SW 1271 (cell line): ENCODE measurements at places on chromosomes 7 and 10.

DNA sequence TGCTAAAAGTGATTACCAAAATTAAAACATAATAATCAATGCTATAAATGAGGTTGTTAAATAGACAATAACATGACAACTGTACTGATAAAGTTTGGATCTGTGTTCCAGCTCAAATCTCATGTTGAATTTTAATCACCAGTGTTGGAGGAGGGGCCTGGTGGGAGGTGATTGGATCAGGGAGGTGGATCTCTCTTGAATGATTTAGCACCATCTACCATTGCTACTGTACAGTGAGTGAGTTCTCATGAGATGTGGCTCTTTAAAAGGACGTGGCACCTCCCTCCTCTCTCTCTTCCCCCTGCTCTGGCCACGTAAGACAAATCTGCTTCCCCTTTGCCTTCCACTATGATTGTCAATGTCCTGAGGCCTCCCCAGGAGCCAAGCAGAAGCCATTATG is 77.5 kb downstream of the HTR5A start:
- DNase-seq, result no peak

GRCh38 chr10:49539320-49539885 is 482 bp upstream of the ERCC6 start:
- DNase-seq, result no peak

GRCh38 chr10:12782537-12782936 is 219.0 kb downstream of the CCDC3 start:
- DNase-seq, result peak; percentile 3

DNA sequence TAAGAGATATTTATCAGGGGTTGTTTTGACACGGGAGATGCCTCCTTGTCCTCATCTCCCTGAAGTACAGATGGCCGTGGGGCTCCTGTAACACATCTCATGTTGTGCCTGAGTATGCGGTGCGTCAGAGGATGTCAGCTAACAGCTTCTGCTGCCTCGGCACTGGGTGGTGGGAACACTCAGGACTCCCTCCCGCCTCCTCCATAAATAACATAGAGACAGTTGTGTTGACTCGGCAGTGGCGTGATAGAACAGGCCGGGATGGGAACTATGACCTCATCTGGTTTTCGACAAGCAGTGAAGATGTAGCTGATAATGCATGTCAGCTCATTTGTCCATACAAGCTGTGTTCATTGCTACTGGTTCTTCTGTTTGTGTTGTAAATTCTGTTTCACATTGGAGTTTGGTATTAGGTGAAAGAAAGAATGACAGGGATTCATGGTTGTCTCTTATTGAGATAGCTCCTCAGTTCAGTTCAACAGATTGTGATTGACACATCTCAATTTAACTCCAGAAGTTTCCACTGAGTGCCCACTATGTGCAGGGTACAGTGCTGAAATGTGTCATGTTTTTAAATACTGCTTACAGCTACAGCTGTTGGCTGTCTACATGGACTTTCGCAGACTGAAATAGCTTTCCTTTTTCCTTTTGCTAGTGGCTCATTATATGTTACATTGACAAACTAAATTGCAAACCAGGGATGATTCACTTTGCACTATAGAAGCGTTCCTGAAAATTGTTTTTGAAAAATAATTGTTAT is 87.4 kb downstream of the CHN2 start:
- DNase-seq, result no peak

GRCh38 chr7:73669288-73669701 is 1.7 kb downstream of the VPS37D start:
- no peak for DNase-seq

- no peak for DNase-seq
These were observed 122.3 kb downstream of the IMMP2L start for GRCh38 chr7:111439977-111440376.

DNA sequence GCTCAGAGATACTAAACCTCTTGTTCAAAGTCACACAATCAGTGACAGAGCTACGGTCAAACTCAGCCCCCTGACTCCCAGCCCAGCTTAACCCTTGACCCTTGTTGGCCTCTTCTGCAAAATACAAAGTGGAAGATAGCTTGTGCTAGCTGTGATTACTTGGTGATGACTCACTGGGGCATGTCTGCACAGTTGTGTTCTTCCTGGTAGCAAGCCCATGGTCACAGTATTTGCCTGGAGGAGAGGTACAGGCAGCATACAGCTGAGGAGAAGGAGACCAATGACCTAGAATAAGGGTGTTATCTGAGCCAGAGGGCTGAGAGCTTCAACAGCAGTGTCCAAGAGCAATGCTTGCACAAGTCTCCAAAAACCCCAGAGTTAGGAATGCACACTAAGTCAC is 5.7 kb upstream of the HSPA12A start:
- no peak for DNase-seq

DNA sequence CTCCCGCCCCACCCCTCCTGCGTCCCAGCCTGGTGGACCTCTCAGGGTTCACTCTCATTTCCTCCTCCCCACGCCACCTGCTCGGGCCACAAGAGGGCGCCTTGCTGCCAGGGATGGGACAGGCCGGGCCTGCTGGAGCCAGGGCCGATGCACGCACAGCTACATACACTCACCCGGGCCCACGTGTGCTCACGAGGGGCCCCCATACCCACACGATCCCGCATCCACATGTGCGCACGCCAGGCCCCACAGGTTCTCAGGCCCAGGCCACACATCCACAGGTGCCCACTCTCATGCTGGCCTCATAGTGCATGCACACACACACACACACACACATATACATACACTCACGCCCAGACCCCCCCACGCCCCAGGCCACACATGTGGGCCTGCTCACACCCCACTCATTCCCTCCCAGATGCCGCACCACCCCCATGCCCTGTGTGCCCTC is 68.6 kb downstream of the LHPP start:
- DNase-seq, result peak; percentile 26

DNA sequence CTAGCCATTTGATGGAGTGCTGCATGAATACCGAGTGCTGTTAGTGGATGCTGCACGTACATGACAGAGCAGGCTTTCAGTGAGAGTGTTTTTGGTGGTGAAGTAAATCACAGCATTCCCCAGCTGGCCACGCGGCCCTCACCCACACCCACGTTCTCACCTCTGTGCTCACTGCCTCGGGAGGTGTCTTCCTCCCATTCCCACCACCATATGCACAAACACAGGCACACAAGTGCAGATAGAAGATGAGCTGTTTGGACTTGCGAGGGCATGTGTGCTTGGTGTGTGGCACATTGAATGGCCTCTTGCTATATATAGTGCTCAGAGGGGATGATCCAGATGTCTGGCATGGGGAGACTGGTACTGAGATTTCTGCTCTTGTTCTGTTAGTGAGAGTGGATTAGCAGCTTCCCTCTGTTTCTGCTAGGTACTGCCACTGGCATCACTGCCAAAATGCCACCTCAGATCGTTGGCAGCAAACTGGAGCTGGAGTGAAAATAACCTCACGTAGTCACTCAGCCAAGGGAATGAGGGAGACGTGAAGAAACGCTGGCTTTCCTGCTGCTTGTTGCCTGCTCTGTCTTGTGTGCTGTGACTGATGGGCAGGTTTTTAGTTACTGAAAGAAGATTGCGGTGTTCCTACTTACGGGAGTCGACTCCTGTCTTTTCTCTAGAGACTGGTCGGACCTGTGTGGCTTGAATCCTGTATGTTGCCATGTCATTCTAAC is 19.1 kb downstream of the DNAJB6 start:
- DNase-seq, result no peak

DNA sequence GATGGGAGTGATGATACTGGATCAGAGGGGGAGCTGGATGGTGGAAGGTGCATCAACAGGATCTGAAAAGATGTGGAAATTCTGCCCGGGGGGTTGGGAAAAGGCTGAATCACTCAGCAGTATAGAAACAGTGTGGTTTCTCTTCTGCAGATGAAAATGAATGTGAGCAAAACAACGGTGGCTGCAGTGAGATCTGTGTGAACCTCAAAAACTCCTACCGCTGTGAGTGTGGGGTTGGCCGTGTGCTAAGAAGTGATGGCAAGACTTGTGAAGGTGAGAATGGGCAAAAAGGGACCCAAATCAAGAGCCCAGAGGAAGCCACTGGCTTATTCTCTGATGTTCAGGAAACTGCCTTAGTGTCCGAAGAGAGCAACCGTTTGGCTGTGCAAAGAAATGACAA is 12.9 kb downstream of the OIT3 start:
- DNase-seq, result no peak

DNA sequence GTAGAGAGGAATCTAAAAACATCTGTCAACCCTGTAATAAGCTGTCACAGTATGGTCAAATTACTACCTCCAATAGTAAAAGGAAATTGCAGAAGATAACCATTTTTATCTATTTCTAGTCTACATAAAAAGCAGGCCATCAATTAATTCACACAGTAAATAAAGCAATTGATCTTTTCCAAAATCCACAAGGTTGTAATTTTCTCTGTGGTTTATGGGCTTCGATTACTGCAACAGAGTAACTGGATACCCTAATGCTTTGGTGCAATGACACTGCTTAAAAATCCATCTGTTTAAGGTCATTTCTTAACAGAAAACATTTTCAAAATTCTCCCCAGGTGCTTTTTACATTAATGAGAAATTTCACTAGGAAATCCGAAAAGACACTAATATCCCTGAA is 23.9 kb downstream of the ESYT2 start:
- DNase-seq, result no peak

- peak; percentile 14 for DNase-seq
These were observed 156.0 kb downstream of the SEMA3D start for GRCh38 chr7:85030893-85031292.

DNA sequence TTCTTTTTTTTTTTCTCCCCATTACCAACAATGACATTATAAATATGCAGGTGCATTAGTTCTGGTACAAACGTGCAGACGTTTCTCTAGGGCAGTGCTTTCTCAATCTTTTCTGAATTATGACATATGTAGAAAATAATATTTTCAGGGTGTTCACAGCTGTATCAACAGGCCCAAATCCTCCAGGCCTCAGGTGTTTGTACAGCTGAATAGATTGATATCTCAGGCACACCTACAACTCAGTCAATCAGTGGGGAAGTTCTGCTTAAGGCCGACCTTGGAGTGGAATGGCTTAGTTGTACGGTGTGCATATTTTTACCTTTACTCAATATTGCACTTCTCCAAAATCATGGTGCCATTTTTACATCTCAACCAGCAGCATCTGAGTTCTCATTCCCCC is 71.6 kb downstream of the CACNB2 start:
- DNase-seq, result no peak

DNA sequence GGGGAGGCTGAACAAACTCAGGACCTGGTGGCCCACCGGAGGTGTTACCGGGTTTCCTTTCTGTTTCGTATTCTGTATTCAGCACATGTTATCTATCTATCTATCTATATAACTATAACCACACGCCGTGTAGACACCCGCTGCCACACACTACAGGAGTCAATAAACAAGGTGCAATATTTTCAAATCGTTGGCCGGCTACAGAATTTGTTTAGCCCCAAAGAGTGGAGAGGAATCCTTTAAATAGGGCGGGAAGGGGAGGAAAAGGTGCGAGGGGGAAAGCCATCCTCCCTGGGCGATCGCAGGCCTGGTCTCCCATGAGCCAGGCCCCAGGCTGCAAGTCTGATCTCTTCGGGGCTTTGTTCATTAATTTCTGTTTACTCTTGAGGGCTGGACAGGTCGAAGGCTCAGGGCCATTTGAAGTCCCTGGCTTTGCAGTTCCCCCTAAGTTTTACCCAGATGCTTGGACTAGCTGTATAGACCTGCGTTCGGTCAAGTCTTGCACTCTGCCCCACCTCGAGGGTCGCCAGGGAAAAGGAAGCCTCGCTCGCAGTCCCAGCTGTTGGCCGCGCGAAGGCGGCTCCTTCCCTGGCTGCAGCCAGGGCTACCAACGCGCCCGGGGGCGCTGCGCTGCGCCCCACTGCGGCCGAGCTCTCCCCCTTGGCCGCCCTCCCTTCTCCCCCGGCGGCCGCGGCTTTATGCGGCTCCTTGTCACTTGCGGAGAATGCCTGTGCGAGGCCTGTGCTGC is 3.8 kb downstream of the NKX2-3 start:
- no peak for DNase-seq

GRCh38 chr10:45495438-45496152 is 121.6 kb downstream of the ALOX5 start:
- DNase-seq, result no peak

GRCh38 chr7:28112883-28113540 is 67.6 kb downstream of the JAZF1 start:
- no peak for DNase-seq

DNA sequence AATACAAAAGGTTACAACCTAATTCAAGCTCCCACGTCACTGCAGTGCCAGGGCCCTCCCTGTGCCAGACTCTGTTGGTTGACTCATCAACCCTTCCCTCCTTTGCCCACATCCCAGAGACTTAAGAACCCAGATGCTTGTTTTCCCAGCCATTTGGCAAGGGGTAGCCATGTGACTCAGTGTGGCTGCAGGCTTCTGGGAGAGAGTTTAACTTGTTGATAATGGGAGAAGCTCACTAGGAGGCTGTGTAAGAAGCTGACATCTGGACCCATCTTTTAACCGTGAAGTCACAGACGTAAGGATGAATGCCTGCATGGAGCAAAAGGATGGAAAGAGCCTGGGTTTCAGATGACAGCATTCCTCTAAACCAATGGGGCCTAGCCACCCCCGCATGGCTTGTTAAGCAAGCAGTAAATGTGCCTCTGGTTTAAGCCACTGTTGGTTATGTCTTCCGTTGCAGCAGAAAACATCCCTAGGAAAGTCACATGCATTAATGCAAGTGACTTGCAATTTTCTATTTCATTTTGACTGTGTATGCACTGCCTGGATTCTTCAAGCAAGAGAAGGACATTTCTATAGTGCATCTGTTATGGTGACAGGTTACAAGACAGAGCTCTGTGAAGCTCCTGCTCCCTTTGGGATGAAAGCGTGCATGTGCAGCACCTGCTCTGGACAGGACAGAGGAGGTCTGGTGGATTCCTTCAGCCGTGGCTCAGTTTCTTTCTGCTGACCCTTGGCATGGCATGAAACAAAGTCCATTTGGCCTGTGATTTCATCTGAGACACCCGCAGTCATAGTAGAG is 57.5 kb upstream of the CREB5 start:
- DNase-seq, result no peak

GRCh38 chr10:112698133-112698817 is 251.3 kb downstream of the VTI1A start:
- DNase-seq, result no peak

GRCh38 chr10:124578231-124579010 is 116.8 kb downstream of the LHPP start:
- DNase-seq, result no peak

GRCh38 chr10:6951732-6952131 is 371.7 kb upstream of the PRKCQ start:
- DNase-seq, result no peak

- no peak for DNase-seq
These were observed 6.8 kb upstream of the SNX8 start for GRCh38 chr7:2321020-2321419.

- DNase-seq, result no peak
These were observed 199.2 kb upstream of the BMPER start for GRCh38 chr7:33706186-33706585.
